ENCODE measurements at places on chromosomes 12 and 14.

DNA sequence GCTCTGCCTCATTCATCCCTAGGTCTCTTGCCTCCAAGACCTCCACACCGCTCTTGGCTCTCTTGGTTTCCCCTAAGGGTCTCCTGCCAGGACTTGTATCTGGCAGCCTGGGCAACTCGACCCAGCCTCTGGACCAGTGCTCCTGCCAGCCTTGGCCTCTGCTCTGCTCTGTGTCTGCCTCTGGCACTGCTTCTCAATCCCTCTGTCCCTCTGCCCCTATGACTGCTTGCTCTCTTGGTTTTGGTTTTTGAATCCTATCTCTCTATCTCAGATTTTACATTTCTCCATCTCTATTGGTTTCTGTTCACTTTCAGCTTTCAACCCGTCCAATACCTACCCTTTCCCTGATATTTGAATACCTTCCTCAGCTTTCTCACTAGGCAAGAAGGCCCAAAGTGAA is 6.3 kb downstream of the ITGA5 start:
- no peak for DNase-seq

DNA sequence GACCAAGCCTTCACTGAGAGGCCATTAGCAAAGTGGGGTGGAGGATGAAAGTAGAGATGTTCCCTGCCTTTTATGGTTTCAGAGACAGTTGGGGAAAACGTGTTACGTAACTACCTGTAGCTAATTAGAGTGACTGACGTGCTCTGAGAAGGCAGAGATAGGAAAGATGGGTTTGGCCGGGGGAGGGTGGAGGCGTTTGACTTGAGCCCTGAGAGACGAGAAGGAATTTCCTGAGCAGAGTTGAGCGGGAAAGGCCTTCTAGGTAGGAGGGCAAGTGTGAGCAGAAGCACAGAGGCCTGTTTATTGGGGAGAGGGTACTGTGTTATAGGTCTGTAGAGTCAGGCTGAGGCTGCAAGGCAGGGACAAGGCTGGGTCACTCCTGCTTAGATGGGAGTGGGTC is 8.6 kb downstream of the TUNAR start:
- no peak for DNase-seq

- no peak for DNase-seq
These were observed 12.7 kb upstream of the CCDC177 start for GRCh38 chr14:69587389-69587788.

DNA sequence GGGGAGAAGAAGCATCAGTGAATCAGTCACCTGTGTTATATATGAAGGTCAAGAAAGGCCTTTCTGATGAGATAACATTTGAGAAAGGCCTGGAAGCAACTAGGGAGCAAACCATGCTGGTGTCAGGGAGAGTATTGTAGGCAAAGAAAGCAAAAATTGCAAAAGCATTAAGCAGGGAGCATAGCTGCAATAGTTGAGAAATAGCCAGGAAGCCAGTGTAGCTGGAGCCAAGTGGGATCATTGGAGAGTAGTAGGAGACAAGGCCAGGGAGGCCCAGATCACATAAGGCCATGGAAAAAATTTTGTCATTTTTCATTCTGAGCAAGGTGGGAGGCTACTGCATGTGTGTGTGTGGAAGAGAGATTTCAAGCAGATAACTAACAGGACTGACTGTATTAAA is 18.8 kb upstream of the MAGOHB start:
- DNase-seq: no peak

DNA sequence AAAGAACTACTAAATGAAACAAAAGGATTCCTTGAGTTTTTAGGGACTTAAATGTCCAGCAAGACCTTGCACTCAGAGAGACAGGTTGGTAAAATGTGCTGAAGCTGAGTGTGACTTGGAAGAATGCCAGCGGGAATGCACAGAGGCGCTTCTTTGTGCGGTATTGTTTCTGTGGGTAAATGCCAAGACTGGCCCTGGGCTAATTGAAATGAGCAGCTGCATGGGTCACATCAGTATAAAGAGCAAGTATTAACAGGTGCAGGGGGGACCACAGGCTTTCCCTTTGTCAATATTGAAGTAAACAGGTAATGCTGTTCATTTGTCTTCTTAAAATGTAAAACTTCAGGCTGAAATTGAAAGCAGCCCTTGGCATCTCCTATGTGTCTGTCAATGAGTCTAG is 74.3 kb downstream of the LMO3 start:
- DNase-seq: peak; percentile 71

DNA sequence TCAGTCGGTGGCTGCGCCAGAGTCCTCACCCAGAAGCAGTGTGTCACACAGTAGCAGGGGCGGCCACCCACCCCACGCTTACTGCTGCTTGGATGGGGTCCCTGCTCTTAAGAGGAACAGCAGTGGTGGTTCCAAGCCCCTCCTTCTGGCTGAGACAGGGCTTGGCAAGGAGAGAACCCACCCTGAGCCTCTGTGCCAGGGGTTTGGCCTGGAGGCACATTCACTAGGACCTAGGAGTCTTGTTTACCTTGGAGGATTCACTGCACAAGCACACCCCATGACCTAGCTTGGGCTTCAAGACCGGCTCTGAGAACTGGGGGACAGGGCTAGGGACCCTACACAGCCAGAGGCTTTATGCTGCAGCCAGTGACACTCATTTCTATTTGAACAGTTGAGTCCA is 78.6 kb downstream of the NT5DC3 start:
- DNase-seq: no peak

GRCh38 chr12:101552277-101552676 is 42.5 kb upstream of the MYBPC1 start:
- peak; percentile 23 for DNase-seq

DNA sequence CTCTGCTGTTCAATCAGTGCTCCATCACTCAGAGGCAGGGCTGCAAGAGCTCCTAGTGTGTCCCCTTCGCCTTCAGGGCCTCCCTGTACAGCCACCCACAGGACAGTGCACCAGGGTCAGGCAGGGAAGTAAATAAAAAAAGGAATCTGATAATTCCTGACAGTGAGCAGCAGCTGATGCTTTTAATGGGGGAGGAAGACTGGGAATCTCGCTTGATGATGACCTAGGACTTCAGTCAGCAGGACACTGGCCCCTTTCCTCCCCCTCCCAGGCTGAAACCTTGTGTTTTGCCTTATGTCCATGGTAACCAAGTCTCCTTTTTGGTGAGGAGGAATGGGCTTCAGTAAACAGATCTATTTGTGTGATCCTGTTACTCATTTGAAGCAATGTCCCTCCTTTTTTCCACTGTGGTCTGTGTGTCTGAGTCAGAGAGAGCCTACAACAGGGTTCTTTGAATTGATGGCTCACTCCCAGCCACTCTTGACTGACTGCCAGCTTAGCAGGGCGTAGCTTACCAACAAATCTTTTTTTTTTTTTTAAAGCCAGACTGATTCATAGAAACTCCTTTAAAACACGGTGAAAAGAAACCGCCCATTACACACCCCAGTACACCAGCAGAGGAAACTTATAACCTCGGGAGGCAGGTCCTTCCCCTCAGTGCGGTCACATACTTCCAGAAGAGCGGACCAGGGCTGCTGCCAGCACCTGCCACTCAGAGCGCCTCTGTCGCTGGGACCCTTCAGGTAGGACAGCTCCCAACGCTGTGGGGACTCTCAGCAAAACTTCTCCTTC is at the start of gene EMP1:
EMP1 (plus strand) TSS at position 597 of the 792 bp plus-strand sequence. CDS start 14,785 bp downstream, outside the sequence.
- peak; percentile 43 for DNase-seq

GRCh38 chr14:29627137-29627536 is 300.5 kb downstream of the PRKD1 start:
- DNase-seq: no peak

All from NCI-H1694 treated with DMSO at 0.1 percent for 48 hours (cell line).